ENCODE measurements at places on chromosomes 7 and 10.

- no peak for DNase-seq
Observed at GRCh38 chr10:43421201-43421507, 12.2 kb upstream of the HNRNPF start.

- no peak for DNase-seq
Observed at GRCh38 chr7:132053871-132054270, 497.4 kb upstream of the PODXL start.

DNA sequence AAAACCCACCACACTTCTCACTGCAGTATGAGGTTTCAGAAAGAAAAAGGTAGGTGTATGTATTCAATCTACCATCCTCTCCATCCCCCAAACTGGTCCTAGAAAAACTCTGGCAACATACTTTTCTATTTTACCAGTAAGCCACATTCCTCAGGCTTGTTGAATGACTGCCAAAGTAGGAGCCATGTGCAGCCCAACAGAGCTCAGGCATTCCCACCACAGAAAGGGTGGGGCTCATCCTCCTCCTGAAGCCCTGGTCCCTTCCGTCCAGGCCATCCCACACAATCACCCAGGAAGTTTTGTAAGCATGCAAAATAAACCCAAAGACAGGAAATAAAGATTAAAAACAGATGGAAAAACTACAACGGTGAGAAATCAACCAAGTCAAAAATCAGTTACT is 57.2 kb downstream of the MAD1L1 start:
- DNase-seq, result peak; percentile 98

DNA sequence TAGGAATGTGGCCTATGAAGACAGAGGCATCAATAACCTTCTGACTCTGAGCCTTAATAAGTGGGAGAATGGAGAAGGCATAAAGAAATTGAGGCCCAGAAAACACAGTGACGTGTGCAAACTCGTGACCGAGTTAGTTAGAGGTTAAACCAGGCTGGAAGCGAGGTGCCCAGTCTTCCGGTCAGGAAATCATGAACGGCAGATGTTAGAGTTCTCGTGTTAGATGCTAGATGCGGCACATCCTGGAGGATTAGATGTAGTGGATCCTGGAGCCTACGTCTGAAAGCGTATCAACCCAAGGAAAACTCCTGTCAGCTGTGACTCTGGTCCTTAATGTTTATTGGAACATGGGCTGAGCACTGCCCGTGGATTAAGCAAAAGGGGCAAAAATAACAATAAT is 275.9 kb downstream of the TCF7L2 start:
- DNase-seq, result no peak

GRCh38 chr7:24378871-24379616 is 95.1 kb downstream of the NPY start:
- DNase-seq, result no peak

DNA sequence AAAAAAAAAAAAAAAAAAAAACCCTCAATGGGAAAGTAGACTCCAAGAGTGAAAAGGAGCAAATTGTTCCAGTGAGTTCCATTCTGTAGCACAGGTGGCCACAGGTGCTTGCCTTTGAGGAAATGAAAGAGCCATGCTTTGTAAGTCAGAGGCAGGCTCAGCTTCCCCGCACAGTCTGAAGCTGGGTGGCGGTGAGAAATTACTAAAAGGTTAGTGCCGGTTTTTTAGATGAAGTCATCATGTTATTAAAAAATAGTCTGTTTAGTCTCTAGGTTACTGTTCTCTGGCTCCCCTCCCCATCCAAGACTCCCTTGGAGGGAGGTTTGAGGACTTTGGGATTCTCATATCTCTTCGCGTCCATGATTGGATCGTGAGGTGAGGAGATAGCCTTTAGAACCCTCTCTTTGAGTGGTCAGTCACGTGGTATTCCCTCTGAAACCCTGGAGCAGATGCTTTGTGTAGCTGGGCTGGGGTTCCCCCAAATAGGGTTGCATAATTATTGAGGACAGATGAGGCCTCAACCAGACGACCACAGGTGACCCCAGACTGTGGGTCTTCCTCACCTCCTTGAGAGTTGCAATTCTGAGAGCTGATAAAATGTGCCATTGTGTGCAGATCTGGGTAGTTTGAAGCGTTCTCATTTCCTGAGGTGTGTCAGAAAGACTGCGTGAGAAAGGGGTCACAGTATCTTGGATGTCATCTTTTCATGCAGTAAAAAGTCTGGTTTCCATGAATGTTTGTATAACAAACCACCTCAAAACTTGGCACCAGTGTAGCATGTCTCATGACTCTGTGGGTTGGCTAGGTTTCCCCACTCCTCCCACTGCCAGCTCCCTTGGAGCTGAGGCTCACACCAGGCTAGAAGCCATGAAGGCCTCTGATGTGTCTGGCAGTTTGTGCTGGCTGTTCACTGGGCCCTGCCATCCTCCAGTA is 27.1 kb downstream of the OGDH start:
- DNase-seq, result peak; percentile 94

- DNase-seq, result no peak
Observed at GRCh38 chr7:72394016-72394415, 18.1 kb downstream of the CALN1 start.

DNA sequence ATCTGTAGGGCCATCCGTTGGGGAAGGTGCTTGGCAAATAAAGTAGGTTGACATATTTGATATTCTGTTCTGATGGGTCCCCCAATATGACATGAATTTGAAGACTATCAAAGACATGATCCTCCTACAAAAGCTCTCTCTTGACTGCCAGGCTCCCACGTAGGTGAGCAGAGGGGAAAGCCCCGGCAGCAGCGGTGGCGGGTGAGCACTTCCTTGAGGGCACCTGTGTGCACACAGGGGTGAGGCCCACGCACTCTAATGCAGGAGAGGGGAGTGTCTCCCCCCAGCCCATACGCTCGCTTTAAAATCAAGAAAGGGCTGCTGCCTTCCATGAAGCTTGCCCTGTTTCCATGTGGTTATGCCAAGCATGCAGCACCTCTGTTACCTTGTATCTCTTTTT is 100.4 kb downstream of the TAX1BP1 start:
- no peak for DNase-seq

GRCh38 chr10:70898687-70899086 is 10.3 kb upstream of the PCBD1 start:
- no peak for DNase-seq

GRCh38 chr7:151179946-151180345 is 7.1 kb downstream of the ASB10 start:
- no peak for DNase-seq

- DNase-seq, result no peak
Observed at GRCh38 chr7:22627136-22627535, 99.9 kb upstream of the IL6 start.

DNA sequence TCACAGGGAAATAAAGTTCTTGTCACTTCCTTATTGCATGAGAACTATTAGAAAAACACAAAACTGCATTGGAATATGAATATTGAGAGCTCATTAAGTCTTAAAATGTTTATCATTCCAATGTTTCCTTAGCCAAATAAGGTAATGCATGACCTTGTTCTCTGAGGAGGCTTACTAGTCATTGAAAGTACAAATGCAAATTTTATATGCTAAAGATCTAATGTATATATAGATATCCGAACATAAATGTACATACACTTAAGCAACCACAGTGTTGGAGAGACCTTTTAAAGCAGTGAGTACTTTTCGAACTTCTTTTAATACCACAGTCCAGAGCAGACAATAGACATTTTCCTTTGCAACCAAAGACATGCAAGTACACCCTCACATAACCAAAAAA is 96.1 kb downstream of the RELN start:
- DNase-seq, result no peak

GRCh38 chr10:88525371-88526069 is 57.6 kb downstream of the RNLS start:
- peak; percentile 16 for DNase-seq

GRCh38 chr7:77309714-77310220 is 106.4 kb downstream of the GSAP start:
- no peak for DNase-seq

DNA sequence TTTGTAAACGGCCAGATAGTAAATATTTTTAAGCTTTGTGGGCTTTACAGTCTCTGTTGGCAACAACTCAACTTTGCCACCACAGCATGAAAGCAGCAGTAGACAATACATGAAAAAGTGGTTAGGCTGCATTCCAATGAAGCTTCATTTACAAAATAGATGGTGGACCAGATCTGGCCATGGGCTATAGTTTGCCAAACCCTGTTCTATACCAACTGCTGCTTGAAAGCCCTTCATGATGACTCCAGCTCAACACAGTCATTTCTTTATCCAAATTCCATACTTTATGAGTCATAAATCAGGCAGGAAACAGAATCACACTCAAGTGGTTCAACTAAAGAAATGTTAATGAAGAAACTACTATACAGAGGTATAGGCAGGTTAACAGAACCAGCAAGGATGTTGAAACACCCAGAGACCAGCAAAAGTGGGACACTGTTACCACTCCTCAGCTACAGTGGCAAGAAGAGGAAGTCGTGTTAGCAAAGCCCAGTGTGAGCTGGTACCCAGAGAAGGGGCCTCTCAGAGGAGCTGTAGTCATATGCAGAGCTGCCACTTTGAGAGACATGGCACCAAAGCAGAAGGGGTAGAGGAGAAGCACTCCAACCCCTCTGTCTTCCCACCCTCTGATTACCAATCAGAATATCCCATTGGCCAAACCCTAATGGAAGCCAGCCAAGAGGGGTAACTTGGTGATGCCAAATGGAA is 72.5 kb downstream of the PRLHR start:
- no peak for DNase-seq

DNA sequence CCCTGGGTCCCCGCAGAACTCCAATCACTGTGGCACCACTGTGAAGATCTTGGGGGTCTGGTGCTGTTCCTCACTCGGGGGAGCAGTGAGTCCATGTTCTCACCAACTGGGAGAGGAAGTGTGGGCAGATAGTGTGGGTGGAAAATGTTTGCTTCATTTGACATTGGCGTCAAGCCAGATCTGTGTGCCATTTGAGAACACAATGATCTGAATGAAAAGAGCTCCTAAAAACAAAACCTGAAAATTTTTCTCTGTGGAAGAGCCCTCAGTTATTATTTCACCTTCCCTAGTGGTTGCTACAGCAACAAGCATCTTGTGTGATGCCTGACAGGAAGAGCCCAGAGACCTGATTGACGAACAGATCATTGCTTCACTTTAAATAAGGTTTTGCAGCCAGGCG is 125.6 kb downstream of the VIPR2 start:
- no peak for DNase-seq

DNA sequence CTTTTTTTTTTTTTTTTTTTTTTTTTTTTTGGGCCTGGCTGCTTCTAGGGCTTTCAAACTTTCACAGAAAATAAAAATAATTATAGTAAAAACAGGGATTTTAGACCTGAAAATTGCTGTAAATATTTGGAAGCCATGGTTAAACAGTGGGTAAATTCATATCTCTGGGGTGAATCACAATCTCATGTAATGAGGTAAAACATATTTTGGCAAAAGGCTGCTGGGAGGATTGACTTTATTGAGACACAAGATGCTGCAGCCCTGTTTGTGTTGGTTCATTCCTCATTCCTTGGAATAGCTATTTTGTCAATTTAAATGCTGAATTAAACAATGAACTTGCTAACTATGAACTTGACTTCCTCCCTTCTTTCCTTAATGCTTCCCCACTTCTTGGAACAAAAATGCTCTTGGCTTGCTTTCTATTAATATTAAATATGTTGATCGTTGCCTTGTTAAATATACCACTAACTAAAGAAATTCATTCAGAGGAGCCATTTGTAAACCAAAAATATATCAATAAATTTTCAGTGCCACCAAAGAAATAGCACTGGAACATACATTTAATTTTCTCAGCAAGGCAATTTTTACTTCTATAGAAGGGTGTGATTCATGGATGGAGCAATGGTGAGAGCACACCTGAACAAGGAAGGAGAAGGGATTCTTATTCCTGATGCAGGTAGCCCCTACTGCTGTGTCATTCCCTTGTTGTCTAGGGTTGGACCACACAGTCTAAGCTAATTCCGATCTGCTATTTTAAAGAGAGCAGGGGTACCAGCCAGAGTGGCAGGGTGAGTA is 24.6 kb downstream of the AGK start:
- no peak for DNase-seq

- DNase-seq, result no peak
Observed at GRCh38 chr7:2936301-2936700, 92.2 kb upstream of the GNA12 start.

GRCh38 chr10:117126034-117126433 is 12.0 kb downstream of the VAX1 start:
- no peak for DNase-seq

DNA sequence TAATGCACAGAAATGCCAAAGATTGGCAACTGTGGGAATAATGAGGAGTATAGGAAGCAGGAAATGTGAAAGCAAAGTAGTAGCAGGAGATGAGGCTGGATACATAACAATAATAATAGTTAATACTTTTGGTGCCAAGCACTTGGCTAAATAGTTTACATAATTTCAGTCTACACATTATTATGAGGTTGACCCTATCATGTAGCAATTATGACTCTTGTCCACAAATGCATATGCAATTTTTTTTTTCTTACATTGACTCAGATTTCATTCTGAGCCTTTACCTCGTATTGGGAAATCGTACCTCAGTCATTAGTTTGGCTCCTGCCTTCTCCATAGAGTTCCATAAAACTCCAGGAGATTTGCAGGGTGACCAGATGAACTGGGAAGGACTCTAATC is 219.9 kb downstream of the SUGCT start:
- DNase-seq, result no peak

DNA sequence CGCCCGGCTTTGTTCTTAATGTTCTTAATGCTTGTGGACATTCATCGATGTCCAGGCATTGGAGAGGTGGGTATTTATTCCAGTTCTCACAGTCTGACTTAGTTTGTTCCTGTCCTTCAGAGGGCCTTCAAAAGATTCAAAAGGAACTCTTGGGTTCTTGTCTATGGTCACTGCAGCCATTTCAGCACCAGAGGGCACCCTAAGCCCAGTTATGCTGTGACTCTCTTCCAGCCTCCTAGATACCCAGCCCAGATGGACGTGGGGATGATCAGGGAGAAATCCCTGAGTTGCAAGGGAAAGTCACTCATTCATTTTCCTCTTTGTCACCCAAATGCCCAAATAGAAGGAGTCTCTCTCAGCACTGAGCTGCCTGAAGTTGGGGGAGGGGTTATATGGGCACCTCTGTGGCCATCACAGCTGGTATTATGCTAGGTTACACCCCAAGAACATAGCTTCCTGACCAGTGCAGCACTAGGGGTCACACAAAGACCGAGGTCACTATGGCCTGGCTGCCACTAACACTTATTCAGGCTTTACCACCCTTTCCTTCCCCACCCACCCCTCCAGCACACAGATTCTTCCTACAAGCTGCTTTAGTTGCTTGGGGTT is 26.5 kb upstream of the CCDC126 start:
- DNase-seq, result peak; percentile 38

- DNase-seq, result no peak
Observed at GRCh38 chr10:46541735-46542566, 14.5 kb downstream of the GPRIN2 start.

DNA sequence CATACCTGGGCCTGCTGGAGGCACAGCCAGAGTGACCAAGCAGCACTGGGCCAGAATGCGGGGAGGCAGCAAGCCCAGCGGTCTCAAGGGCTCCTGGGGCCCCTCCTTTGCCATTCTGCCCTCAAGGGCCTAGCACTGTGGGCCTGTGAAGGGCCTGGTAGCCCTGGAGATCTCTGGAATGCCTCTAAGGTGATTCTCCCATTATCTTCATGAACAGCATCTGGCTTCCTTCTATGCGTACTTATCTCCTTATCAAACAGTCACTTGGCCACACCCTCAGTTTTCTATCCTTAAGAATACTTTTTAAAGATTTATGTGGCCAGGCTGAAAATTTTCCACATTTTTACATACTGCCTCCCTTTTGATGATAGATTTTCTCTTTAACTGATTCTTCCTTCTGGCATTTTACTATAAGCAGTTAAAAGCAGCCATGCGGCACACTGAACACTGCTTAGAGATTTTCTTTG is 67.5 kb upstream of the CCNY start:
- DNase-seq, result no peak

GRCh38 chr7:36100226-36100625 is 52.8 kb upstream of the EEPD1 start:
- no peak for DNase-seq

GRCh38 chr7:10022957-10023356 is 950.7 kb upstream of the PHF14 start:
- DNase-seq, result no peak
